ENCODE measurements at places on chromosomes 13 and 19.

- peak; percentile 80 for DNase-seq
Observed at GRCh38 chr19:36915992-36916830, at the start of the genes ZNF568 and ZNF829. ZNF568 (plus strand) TSS chr19:36916332; CDS start chr19:36922771, 6,439 bp downstream. ZNF829 (minus strand) TSS chr19:36916291; CDS start chr19:36915167, 1,124 bp downstream.

- DNase-seq, result no peak
Observed at GRCh38 chr19:31177246-31177645, 172.0 kb downstream of the TSHZ3 start.

DNA sequence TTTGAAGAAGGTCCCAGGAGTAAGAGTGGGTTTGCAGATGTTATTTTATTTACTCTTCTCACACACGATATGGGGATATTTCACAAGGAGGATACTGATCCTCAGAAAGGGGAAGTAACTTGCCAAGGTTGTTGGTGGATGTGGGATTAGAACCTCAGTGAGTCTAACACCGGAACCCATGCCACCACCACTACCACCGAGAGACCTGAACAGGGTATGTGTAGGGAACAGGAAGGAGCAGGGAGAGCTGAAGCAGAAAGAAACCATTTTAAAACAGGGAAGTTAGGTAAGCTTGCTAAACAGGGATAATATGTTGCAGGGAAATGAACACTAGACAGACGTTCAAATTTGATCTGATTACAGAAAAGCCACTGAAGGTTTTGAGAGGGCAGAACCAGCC is 11.6 kb upstream of the CEACAM3 start:
- DNase-seq, result no peak

GRCh38 chr19:43148233-43148632 is 38.1 kb downstream of the PSG5 start:
- no peak for DNase-seq

DNA sequence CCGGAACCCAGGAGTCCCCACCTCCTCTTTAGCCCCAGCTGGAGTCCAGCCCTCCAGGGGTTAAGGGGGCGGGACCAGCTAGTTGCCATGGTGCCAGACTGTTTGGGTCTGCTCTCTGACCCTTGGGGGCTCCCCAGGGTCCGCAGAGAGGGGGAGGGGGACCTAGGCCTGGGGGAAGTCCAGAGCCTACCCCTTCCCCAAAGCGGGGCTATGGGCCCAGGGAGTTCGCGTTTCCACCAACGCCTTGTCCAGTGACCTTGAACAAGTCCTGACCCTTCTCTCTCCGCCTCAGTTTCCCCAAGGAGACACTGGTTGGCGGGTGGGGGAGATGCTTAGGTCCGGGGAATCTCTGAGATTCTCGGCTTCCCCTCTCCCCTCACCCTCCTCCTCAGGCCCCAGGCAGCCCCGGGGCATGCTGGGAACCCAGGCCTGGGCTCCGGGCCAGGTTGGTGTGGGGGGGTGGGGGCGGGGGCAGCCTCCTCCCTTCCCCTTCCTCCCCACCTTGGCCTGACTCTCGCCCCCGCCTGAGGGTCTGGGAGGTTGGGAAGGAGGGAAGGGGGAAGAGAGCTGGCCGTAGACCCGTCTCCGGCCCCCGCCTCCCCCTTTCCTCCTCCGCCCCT is 2.6 kb upstream of the SPACA6 start:
- peak; percentile 41 for DNase-seq

DNA sequence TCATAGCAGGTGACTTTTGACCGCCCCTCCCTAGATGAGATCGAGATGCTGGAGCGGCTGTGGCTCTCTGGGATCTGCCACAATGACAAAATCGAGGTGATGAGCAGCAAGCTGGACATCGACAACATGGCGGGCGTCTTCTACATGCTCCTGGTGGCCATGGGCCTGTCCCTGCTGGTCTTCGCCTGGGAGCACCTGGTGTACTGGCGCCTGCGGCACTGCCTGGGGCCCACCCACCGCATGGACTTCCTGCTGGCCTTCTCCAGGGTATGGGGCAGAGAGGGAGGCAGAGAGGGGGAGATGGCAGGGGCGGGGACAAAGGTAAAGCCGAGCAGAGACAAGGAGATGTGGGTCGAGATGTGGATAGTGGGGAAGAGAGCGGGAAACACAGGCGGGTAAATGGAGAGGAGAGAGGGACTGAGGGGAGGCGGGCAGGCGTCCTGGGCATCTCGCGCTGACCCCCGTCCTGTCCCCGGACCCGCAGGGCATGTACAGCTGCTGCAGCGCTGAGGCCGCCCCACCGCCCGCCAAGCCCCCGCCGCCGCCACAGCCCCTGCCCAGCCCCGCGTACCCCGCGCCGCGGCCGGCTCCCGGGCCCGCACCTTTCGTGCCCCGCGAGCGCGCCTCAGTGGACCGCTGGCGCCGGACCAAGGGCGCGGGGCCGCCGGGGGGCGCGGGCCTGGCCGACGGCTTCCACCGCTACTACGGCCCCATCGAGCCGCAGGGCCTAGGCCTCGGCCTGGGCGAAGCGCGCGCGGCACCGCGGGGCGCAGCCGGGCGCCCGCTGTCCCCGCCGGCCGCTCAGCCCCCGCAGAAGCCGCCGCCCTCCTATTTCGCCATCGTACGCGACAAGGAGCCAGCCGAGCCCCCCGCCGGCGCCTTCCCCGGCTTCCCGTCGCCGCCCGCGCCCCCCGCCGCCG is 3.4 kb upstream of the GRWD1 start:
- no peak for DNase-seq

- no peak for DNase-seq
Observed at GRCh38 chr19:1156305-1156801, 17.7 kb downstream of the SBNO2 start.
